ENCODE measurements at places on chromosomes 4 and X.

DNA sequence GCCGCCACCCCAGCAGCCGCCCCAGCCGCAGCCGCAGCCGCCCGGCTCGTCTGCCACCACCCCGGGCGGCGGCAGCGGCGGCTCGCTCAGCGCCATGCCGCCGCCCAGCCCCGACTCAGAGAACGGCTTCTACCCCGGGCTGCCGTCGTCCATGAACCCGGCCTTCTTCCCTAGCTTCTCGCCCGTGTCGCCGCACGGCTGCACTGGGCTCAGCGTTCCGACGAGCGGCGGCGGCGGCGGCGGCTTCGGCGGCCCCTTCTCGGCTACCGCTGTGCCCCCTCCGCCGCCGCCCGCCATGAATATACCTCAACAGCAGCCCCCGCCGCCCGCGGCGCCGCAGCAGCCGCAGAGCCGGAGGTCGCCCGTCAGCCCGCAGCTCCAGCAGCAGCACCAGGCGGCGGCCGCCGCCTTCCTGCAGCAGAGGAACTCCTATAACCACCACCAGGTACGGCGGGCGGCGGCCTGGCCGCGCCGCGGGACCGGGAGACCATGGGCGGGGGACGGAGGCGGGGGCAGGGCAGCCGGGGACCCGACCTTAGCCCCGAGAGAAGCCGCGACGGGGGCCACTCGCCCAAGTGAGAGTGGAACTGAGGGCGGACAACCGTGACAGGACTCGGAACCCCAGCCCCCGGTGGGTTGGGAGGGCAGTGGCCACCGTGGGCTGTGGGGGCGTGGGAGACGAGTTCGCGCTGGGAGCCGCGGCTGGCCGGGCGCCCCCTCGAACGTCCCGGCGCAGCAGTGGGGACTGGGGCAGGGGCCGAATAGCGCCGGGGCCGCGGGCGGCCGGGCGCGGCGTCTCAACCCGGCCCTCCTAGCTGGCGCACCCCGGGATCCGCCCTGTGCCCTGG is 1.8 kb downstream of the CPEB2 start:
- peak; percentile 22 for DNase-seq

DNA sequence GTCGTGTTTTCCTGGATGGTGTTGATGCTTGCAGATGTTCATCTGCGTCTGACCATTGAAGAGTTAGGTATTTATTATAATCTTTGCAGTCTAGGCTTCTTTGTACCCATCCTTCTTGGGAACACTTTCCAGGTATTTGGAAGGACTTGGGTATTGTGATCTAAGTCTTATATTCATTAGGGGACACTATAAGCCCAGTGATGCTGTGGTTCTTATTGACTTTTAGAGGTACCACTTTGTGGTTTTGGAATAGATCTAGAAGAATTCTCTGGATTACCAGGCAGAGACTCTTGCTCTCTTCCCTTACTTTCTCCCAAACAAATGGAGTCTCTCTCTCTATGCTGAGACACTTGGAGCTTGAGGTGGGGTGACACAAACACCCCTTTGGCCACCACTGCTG is 41.6 kb downstream of the AFM start:
- no peak for DNase-seq

GRCh38 chr4:130511776-130512175 is 1415.8 kb downstream of the C4orf33 start:
- DNase-seq: no peak

- DNase-seq: no peak
These were observed 237.6 kb downstream of the SCFD2 start for GRCh38 chr4:53128231-53128630.

DNA sequence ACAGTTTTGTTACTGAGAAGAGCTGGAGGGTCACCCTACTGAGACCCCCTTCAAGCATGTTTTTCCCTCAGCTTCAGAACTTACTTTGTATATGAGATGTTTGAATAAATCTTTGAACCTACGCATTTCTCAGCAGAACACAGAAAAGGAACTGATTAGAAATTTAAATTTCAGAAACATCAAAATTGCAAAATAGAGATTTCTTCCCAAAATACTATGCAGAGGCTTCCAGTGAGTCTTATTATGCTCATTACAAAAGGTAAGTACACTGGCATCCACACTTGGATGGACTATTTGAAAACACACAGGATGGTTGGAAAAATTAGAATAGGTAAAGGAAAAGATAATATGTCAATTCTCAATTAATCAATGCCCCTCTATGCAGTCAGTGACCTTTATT is 91.2 kb downstream of the COX7B2 start:
- DNase-seq: no peak

DNA sequence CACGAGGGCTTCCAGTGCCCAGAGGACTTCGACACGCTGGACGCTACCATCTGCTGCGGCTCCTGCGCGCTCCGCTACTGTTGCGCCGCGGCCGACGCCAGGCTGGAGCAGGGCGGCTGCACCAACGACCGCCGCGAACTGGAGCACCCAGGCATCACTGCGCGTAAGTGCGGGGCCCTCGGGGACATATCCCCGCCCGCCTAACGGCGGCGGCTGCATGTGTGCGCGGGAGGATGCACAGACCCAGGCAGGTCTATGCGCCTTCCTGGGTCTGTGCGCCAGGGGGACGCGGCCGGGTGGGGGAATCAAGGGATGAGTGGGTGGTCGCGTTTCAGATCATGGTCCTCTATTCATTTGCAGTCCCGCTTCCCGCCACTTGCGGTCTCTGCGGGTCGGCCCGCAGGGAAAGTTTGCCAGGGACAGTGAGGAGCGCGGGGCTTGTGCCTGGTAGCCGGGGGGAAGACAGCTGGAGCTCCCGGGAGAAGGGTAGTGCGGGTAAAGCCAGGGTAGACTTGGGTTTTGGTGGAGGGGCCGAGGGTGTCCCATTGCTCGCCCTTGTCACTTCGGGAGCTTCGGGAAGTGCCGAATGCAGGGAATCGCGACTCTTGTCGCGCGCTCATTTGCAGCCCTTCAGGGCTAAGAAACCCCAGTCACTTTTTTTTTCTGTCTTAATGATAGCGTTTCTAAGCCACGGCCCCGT is 1.0 kb downstream of the SHISA3 start:
- DNase-seq: no peak

GRCh38 chr4:163330916-163331628 is 1.3 kb downstream of the NPY1R start:
- DNase-seq: peak; percentile 38

DNA sequence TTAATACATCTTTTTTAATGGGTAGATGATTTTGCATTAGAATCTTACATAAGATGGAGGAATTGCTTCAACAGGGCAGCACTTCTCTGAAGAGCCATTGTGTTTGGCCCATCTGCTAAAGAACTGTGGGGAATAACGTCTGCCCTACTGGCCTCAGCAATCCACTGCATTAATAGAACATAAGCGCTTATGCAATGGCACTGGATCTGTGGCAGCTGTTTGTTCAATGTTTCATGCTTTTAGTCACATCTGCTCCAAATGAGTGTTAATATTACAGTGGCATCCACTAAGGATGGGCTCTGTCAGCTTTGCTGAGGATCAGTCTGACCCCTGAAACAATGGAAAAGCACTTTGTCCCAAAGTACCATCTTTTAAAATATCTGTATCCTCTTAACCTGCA is 279.0 kb upstream of the GK2 start:
- DNase-seq: no peak

DNA sequence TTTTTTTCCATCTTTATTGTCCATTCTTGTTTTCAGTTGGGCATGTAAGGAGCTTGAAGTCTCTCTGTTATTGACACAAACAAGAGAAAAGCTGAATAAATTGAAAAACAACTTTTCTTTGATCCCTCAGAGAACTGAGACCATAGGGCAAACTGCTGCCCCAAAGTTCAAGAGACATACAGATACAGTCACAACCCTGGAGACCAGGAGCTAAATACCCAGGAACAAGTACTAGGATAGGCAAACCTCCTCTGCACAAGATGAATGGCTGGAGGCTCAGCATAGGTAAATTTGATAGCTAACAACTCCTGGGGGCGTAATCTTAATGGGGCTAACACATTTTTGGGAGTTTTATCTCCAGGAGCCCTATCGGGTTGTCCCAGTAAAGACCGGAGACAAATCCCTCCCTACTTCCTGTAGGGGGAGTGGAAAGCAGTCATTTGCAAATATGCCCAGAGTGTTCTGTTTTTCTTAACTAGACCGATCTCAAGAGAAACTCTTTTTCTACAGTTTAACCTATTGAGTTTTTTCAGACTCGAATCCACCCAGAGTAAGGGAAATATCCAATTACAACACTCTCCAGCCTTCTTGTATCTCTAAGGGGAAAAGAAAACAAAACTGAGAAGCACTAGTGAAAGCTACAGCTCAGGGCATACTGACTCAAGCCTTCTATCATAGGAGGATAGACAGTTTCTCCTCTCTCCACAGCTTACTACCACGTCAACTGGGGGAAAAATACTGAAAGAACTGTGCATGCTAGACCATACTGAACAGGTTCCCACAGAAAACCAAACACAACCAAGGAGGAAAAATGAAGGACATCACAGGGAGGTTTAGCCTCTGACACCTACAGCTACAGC is 23.1 kb downstream of the MAGEA8 start:
- DNase-seq: no peak

GRCh38 chr4:158630893-158631292 is 40.8 kb downstream of the C4orf46 start:
- no peak for DNase-seq

- DNase-seq: no peak
These were observed 62.6 kb downstream of the TTC29 start for GRCh38 chr4:146883070-146883469.

DNA sequence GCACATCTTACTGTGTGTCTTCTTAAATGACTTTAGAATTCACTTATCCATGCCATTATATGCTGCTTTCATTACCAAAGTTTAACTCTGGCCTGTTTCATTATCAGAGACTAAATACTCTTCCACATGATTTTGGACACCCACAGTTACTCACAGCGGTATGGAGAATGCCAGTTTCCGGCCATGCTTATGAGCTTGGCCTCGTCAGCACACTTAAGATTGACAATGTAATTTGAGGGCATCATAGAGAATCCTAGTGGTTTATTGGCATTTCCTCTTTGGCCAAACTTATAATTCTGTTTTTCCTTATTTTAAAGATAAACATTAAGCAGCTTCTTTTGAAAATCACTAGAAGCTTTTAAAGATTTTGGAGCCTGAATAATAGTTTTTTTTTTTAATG is 104.5 kb downstream of the IRF2 start:
- no peak for DNase-seq

DNA sequence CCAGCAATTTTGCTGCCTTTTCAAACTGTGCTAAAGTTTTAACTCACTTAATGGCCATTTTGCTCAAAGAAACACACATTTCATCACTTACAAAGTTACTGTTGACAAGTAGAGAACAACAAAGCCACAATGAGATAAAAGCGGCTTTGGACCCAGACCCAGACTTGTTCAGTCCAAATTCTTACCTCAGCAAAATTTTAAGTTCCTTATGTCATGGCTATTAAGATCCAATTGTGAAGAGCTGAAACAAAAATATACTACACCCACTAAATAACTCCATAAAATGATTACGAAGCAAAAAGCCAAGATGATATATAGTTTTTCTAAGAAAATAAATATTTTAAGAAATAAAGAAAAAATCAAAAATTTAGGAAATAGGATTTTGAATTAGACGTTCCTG is 137.0 kb upstream of the INPP4B start:
- no peak for DNase-seq

- peak; percentile 12 for DNase-seq
These were observed 722 bp upstream of the NBDY start for GRCh38 chrX:56728321-56728720.

- DNase-seq: no peak
These were observed 127.8 kb downstream of the TET2 start for GRCh38 chr4:105274504-105274903.

DNA sequence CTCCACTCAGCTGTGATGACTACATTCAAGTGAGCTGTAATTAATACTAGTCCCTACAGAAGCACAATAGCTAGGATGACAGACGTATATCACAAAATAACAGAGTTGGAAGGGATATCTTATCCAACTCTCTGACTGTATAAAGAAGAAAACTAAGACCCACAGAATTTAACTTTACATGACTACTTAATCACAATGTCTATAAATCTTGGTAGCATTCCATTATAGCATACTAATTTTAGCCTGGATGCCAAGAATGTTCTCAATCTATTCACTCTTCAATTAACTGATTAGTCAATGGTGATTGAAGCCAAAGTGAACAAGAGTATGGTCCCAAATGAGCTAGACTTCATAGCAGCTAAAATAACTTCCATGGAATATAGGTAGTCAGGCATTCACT is 31.2 kb downstream of the RPS6KA6 start:
- DNase-seq: no peak

DNA sequence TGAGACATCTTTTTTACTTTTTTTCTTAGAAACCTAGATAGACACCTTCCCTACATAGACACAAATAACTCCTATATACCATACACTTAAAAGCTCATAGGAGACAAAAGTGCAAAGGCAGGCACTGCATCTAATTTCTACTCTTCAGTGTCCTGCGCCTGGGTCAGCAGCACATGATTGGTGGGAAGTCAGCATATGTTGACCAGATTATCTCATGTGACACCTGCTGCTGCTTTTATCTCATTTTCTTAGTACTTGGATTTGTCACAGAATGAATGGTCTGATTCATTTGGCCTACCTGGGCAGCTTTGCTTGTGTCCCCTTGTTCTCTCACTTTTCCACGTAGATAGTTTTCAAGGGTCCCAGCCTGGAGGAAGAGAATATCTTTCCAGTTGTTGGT is 24.9 kb upstream of the LNX1 start:
- DNase-seq: no peak

GRCh38 chr4:149897783-149898182 is 82.1 kb upstream of the IQCM start:
- peak; percentile 23 for DNase-seq

- DNase-seq: no peak
These were observed 16.5 kb upstream of the BMPR1B start for GRCh38 chr4:94741304-94741703.

DNA sequence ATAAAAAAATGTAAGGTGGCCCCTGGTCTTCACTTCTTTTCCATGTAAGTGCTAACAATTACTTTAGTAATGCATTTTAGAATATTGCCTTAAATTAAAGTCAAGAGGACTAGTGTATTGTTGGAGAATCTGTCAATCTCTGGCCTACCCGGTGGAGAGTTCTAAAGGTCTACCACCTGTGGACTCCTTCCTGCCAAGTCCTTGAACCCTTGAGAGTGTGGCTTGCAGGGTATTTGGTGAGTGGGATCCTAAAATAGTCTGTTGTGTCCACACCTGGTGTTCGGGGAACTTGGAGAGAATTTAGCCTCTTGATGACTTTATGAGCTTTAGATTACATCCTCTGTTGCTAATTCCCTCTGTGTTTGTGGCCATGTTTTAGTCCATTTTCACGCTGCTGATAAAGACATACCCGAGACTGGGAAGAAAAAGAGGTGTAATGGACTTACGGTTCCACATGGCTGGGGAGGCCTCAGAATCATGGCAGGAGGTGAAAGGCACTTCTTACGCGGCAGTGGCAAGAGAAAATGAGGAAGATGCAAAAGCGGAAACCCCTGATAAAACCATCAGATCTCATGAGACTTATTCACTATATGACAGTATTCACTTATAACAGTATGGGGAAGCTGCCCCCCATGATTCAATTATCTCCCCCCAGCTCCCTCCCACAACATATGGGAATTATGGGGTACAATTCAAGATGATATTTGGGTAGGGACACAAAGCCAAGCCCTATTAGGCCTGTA is 23.8 kb downstream of the DDIT4L start:
- DNase-seq: no peak
